HuH-7 (cell line): ENCODE measurements at places on chromosomes 5 and 9.

DNA sequence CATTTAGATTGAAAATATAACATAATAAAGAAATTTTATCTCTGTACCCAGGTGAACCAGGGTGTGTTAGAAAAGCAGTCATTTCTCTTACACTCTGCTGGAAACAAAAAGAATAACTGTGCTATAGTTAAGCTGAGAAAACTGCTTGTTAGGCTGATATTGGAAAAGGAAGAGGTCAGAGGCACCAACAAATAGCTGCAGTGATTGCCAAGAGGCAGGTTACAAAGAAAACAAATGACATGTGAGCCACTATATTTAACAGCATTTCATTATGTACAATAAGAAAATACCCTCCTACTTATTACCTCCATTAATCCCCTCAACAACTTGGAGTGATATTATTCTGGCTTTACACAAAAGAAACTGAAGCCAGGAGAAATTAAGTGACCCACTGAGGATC is 607.9 kb upstream of the TLE4 start:
- DNase-seq: no peak

GRCh38 chr9:4530375-4530774 is 40.1 kb downstream of the SLC1A1 start:
- DNase-seq: no peak

DNA sequence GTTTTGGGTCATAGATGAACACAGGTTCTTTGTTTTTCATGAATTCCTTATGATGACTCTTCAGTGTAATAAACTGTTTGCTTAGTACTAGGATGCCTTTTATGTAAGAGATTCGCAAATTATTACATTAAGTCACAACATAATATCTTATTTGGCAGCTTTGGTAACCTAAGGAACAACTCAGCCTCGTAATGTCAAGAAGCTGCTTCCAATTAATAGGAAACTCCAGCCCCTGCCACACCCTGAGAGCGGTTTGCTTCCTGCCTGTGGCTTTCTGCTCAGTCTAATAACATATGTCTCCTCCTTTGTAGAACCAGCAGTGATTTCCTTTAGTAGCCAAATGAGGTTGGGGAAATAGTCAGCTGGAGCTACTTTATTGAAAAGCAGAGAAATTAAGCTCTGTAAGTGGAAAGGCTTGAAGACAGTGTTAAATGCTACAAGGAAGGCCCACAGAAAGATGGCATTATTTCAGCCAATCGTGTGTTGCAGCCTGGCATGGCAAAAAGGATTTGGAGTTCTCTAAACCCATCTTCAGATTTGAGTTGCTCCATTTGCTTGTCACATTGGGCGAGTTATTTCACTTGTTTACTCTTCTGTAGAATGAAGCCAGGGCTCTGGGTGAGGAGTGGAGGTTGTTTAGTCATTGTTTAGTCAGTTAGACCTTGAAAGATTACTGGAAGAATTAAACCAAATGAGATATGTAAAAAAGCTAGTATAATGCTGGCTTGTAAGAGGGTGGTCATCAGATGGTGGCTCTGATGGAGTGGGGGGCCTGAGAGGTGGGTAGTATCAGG is 54.1 kb downstream of the MTAP start:
- DNase-seq: no peak

DNA sequence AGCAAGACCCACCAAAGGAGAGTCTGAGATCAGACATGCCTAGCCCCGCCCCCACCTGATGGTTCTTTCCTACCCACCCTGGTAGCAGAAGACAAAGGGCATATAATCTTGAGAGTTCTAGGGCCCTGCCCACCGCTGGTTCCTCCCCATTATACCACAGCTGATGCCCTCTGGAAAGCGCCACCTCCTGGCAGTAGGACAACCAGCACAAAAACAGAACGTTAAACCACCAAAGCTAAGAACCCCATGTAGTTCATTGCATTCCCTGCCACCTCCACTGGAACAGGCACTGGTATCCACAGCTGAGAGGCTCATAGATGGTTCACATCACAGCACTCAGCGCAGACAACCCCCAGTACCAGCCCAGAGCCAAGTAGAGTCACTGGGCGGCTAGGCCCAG is 81.2 kb upstream of the TRPC7 start:
- DNase-seq: peak; percentile 8
